ENCODE measurements at places on chromosomes 16 and 17.

GRCh38 chr17:76485569-76485968 is 15.7 kb downstream of the RHBDF2 start:
- no peak for DNase-seq

DNA sequence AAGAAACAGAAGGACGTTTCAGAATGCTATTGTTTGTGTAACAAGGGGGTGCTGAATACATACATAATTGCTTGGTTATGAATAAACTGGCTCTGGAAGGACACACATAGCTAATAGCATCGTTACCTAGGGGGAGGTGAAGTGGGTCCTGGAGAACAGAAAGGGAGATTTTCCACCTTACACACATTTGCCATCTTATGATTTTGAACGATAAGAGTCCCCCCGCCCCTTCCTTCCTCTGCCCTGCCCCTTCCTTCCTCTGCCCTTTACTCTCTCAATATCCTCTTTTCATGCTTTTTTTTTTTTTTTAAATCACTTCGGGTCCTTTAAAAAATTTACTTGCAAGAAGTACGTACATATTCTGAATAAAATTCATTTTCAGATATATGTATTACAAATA is 902 bp upstream of the DHRS7B start:
- no peak for DNase-seq

GRCh38 chr16:83552228-83552627 is 255.6 kb upstream of the HSBP1 start:
- DNase-seq: no peak

DNA sequence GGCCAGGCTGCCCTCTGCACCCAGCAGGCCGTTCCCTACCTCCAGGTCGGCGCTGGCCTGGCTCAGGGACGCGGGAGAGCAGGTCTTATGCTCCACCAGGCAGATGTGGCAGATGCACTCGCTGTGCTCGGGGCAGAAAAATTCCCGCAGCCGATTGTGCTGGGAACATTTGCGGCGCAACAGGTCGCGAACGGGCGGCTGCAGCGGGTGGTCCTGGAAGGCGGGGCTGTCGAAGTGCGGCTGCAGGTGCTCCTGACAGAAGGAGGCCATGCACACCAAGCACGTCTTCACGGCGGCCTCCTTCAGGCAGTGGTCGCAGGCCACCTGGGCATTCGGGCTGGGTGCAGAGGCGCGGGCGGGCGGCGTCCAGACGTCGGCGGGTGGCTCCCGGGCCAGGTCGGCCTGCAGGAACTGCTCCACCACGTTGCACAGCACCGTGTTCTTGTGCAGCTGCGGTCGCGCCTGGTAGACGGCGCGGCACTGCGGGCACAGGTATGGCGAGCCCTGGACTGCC is 439 bp downstream of the TRIM25 start:
- DNase-seq: no peak

GRCh38 chr17:19975601-19976000 is 2.0 kb downstream of the AKAP10 start:
- no peak for DNase-seq

DNA sequence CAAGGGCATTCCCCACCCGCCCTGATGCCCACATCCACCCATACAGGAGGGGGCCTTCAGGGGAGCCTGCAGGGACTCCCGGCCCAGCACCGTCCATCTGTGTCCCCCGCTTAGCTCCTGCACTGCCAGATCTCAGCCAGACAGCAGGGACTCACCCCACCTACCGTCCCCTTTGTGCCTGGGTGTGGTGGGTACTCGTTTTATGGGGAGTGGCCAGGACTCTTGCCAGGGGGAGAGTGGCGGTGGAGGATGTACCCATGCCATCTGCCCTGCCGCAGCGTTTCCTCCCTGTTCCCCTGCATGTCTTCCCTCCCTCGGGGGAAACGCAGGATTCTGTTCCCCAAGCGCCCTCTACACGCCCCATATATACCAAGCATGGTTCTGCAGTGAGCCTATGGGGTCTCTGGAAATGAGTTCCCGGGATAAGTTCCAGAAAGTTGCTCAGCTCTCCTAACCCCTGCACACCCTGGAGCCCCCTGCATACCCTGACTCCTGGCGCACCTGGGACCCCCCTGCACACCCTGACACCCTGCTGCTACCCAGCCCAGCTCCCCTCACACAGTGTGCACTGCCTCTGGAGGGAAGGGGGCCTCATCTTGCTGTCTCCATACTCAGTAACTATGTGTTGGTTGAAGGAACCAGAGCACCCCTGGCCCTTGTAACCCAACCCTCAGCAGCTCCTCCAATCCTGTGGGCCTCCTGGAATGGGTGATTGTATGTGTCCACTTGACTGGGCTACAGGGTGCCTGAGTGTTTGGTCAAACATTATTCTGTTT is 4.2 kb upstream of the MAFG start:
- DNase-seq: no peak

DNA sequence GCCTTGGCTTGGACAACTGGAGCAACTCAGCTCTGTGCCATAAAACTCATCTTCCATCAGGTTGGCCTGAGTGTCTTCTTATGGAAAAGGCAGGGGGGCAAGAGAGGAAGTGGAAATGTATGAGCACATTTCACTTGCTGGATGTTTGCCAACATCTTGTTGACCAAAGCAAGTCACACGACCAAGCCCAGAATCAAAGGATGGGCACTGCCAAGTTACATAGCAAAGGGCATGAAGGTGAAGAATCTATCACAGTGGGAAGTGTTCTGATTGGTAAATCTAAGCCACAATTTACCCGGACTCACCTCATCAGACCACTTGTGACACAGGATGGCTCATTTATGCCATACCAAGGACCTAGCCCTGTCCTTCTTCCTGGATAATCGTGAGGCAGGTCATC is 310.5 kb upstream of the IRX5 start:
- DNase-seq: no peak

GRCh38 chr16:14356064-14356463 is 274.0 kb downstream of the PARN start:
- no peak for DNase-seq

GRCh38 chr16:48125888-48126287 is 29.9 kb downstream of the ABCC12 start:
- DNase-seq: no peak

GRCh38 chr16:49271363-49271762 is 10.3 kb downstream of the CBLN1 start:
- DNase-seq: no peak

- DNase-seq: peak; percentile 85
Observed at GRCh38 chr17:47733047-47733673, at the start of gene TBX21. TBX21 (plus strand) TSS chr17:47733236; CDS start chr17:47733455, 219 bp downstream.
